ENCODE measurements at places on chromosomes 1 and 21.
A peak's percentile ranks its signal among the peaks of the same experiment; 100 is the strongest.

- DNase-seq = no peak
These were observed 145.6 kb downstream of the CAMTA1 start for GRCh38 chr1:6930732-6931300.

DNA sequence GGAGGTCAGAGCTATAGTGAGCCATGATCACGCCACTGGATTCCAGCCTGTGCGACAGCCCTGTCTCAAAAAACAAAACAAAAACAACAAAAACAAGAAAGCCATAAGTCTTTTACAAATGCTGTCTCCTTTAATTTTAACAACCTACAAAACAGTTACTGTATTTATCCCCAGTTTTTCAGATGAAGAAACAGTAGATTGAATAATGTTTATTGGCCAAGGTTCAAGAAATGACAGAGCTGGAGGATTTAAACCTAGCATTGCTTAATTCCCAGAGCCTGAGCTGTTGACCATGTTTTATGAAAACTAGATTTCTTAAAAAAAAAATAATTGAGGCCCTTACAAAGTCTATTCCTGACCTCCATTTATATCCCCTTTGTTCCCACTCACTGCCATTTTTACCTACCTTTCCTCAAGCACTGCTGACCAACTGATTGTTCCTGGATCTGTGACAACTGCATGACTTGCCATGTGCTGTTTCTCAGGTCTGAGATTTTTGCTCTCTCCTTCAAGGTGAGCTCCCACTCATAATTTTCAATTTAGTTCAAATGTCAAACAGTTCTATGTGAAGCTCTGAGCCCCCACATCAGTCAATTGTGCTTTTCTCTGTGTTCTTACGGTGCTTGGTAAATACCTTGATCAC is 140.8 kb downstream of the CHRM3 start:
- no peak for DNase-seq

DNA sequence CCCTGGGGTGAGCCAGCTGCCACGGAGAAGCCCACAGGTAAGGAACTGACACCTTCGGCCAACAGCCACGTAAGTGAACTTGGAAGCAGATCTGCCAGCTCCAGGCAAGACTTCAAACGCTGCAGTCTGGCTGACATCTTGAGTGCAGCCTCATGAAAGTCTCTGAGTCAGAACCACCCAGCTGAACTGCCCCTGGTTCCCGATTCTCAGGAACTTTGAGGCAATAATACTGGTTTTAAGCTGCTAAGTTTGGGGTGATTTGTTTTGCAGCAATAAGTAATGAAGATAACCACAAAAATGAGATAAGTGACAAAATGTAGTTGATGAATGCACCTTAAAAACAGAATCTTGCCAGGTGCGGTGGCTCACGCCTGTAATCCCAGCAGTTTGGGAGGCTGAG is 48.5 kb downstream of the MAP3K7CL start:
- no peak for DNase-seq

DNA sequence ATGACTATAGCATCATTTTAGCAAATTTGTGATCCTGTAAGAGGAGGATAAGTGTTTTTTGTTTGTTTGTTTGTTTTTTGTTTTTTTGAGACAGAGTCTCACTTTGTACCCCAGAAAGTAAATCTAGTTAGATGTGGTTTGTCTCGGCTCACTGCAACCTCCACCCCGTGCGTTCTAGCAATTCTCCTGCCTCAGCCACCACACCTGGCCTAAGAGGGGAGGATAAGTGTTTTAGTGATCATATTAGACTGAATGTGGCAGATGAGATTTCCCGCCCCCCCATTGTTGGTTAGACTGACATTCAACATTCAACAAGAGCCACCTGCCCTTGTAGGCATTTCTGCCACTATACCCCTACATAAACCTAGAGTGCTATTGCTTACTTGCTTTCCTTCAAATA is 98.5 kb downstream of the OSBPL9 start:
- no peak for DNase-seq

- DNase-seq = no peak
These were observed 40.2 kb downstream of the ADAMTS1 start for GRCh38 chr21:26804895-26805609.

- DNase-seq = no peak
These were observed 7.5 kb upstream of the PTPN7 start for GRCh38 chr1:202167708-202168415.

DNA sequence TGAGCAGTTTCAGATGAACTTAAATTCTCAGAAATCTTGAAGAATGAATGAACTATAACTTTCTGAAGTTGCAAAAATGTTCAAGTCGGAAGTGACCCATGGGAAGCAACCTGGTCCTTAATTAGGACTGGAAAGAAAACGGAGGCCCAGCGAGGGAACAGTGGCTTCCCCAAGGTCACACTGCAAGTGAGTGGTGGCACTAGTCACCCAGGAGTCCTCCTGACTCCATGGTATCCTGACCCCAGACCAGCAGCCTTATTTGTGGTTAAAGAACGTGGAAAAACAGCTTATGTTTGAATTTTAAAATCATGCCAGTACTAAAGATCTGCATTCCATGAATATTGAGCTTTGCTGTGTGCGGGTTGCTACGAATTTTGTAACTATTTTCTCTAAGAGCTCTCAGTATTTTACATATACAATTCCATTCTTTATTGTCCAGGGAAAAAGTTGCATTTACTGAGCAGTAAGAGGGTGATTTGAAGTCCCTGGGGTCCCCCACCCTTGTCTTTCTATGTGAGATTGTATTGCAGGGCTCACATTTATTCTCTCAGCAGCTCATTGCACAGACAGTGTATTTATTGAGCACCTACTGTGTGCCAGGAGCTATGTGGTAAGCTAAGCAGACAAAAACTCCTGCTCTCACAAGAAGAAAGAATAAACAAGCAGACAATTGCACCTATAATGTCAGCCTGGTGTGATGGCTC is 61.6 kb upstream of the ATP5PO start:
- DNase-seq = no peak

DNA sequence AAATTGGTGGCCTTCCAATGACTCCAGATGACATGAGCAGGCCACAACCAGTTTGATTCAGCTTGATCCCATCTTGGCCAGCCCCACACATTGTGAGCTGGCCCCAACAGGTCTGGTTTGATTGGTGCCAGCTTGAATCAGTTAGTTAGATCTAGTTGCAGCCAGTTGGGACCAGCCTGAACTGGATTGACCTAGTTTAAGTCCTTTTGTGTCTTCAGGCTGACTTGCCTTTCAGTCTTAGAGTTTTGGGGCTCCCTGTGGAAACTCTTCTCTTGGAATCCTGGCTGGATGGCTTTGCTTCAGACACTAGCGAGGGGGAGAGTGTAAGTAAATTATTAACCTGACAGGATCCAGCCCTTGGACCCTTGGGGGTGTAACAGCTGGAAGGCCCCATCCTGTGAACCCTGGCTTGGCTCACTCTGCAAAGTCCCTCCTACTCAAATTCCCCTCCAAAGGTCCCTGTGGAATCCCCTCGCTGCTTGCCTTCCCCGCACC is 36.2 kb upstream of the POU3F1 start:
- no peak for DNase-seq

DNA sequence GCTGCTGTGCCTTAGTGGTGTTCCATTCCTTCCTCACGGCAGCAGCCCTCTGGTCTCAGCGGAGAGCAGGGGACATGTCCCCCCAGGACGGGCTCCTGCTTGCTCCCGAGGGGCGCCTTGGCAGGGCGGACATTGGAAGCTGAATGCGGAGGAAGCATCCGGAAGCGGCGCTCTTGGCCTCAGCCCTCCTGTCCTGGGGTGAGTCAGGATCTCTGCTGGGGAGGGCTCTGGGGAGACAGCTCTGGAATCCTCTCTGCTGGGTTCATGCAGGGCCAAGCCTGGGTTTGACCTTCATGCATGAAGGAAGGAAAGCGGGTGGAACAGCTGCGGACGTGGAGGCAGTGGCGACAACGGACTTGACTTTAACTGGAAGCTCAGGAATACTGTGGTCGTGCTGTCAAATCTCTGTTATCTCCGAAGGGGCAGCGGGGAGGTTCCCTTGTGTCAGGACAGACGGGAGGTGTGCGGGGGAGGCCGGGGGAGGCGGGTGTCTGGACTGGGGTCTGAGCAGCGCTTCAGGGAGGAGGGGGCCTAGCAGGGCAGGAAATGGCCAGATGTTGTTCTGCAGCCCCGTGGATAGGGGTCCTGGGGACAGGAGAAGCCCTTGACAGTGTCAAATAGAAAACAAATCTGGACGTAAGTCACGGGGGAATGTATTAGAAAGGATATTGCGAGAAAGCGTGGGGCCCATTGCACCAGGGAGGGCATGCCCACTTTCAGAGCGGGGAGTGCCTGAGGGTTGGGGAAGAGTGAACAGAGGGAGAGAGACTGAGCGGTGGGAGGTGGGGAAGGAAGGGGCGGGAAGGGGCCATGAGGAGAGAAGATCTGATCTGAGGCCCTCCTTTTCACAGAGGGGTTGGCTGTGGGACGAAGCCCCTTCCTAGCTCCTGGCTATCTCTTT is 26.6 kb downstream of the CRYAA start:
- peak; percentile 72 for DNase-seq

DNA sequence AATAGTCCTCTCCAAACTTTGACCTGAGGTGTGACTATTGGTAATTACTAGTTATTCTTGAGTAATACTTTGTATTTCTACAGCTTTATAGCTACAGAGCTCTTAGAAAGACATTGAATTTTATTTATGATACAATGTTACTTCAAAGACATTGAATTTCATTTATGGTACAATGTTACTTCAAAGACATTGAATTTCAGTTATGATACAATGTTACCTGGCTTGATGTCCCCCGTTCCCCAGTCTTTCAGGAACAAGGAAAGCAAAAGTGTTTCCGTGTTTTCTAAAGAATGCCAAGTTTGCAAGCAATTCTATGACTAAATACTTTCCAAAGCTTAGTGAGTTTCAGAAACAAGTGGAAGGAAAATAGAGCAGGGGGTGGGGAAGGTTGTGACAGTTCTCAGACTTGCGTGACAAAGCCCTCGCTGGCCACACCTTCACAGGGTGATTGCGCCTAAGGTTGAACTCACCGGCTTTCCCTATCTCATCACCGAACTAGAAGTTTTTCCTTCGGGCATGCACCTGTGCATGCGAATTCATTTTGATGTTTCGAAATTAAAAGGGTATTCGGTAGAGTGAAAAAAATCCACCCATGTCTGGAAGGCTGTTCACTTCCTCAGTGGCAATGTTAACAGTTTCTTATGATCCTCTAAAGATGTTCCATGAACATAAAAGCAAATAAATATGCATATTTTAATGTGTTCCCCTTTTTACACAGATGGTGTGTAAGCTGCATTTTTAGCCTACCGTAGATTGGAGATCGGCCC is 909 bp upstream of the PAXBP1 start:
- peak; percentile 31 for DNase-seq

DNA sequence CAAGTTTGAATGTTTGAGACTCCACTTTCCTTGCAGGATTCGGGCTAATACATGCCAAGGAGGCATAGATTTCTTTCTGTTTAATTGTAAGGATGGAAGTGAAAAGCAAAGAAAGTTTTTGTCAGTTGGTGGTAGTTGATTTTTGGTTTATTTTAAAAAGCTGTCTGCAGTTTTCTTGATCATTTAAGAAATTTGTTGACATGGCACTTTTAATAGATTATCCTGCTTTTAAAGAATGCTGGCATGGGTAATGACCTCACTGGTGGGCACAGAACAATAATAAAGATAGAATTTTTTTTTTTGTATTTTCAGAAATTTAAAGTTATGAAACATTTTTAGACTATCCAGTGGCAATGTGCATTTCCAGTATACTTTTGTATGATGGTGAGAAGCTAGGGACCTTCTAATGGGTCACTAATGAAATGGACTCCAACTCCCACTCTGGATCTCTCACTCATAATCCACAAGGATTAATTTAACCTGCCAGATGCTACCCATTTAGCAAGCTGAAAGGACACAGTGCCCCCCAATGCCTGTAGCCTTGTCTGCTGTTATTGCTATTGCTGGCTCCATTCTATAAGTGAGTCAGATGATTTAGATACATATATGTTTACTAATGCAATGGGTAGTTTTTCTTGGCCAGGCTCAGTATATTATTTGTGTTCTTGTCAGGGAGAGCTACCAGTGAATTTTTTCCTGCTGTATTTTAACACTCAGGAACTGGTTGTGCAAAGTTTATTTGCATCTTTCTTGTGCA is 190.2 kb upstream of the SGIP1 start:
- no peak for DNase-seq

GRCh38 chr1:119448127-119448511 is 33.2 kb downstream of the HSD3B2 start:
- no peak for DNase-seq

DNA sequence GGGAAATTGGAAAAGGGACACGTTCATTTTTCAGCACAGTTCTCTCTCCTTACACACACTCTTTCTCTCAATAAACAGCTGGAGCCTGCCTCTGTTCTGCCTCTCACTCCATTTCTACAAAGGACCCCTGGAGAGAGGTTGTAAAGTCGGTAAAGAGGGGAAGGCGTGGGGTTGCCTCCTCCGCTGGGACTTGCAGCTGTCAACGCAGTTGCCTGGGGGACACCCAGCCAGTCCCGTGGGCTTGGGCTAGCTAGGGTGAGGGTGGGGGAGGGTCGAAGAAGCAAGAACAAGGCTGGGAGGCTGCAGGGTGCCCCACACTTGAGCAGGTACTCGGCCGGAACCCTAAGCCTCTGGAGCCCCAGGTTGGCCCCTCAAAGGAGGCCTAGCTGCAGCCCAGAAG is 27.6 kb downstream of the C1orf216 start:
- no peak for DNase-seq

DNA sequence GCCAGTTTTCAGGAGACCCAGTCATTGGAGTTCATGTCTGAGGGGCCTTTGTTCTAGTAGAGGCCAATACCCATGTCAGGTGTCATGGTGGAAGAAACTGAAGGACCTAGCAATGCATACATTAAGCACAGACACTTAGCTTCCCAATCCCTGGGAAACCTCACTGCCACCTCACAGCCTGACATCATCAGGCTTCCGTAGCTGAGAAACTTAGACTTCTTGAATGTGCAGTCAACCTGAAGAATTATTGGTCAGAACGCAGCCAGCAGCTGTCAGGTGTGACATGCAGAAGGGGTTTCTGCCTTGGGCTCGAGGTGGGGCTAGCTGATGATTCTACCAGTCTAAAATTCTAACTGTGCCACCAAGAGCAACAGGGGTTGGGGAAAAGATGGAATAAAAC is 1.9 kb upstream of the ITPKB start:
- DNase-seq = no peak

DNA sequence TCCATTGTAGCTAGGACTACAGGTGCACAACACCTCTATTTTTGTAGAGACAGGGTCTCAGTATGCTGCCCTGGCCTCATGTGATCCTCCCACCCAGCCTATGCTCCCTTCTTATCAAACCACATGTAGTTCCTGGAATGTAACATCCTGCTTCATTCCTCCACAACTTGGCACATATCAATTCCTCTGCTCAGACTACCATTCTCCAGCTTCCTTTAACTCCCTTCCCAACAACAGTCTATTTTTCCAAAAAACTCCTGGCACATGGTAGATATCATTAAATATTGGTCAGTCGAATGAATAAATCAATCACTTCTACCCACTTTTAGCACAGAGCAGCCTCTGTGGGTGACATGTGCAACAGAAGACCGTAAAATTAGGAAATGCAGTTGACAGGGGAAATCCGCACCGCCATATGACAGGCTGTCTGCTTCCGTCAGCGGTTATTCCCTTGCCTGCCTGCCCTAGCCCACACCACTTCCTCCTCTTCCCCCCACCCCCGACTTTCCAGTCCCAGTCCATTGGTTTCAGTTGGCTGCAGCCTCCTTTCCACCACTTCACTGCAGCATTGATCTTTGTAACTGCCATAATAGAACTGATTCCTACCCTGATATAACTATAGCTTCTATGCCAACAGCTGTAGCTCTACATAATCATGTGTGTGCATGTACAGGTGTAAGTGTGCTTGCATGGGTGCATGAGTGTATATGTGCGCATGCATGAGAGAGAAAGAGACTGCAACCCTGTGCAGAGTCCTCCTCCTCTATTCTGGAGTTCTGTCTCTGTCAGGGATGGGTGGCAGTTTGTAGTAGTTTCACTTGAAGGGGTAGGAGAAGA is 6.8 kb upstream of the AKR1A1 start:
- DNase-seq = peak; percentile 25

All from cardiac fibroblast (primary cell).